ENCODE measurements at places on chromosomes 7 and 10.

DNA sequence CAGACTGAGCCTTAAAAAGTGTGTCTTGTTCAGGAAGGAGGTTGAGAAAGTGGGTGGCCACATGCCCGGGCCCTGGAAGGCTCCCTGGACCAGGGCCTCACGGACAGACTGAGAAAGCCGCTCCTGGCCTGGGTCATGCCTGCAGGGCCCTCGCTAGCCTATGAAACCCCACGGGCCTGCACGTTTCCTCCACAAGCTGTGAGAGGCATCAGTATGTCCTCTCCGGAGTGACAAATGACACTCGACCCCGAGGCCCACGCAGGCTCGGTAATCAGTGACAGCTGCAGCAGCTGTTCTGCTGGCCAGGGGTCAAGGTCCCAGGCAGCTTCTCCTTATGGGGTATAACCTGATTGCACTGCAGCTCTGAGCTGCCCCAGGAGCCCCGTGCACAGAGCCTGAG, 47.6 kb downstream of the ASB13 start:
- no peak overlapping the region for H3K27ac ChIP-seq
- peaks cover 19% of the 10 kb centered on the region for H3K4me1 ChIP-seq
- DNase-seq = no peak
- H3K4me3 ChIP-seq = no peak overlapping the region

- no peak overlapping the region for H3K4me3 ChIP-seq
- H3K27ac ChIP-seq = no peak overlapping the region
- no peaks in the 10 kb centered on the region for H3K36me3 ChIP-seq
- no peak for DNase-seq
- H3K4me1 ChIP-seq = peaks cover 8% of the 10 kb centered on the region
Observed at GRCh38 chr7:50473531-50473930, 23.4 kb upstream of the FIGNL1 start.

DNA sequence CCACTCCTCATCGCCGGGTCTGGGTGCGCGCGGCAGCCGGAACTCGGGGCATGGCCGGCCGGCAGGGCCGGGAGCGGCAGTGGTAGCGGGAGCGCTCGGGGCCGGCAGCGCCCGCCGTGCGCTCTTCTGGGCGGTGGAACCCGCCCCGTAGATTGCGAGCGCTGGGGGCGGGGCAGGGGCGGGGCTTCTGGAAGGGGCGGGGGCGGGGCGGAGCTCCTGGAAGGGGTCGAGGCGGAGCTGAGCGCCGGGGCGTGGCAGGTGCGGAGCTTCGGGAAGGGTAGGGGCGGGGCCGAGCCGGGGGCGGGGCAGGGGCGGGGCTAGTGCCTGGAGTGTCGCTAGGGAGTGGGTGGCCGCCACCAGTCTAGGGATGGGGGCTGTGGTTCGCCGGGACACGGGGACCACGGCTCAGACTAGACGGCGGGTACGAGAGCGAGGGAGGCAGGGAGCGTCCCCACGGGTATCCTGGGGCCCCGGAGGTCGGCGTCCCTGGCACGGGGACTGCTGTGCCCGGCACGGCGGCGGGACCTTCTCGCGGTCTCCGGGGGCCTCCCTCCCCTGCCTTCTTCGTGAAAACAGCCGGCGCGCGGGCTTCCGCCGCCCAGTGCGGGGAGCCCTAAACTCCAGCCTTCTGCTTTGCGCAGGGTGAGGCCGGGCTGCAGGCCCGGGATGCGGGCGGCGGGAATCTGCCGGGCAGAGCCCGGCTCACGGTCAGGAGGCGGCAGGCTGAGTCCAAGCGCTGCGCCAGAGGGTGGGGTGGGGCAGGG, at the start of gene STK32C:
Gene STK32C (minus strand): TSS at position 128 of the 764 bp plus-strand sequence. CDS start 117 bp downstream, at position 11.
- H3K27me3 ChIP-seq = peaks cover 22% of the 10 kb centered on the region
- DNase-seq = peak; percentile 88
- peak within 1 kb of the TSS; percentile 85 for H3K4me3 ChIP-seq
- H3K27ac ChIP-seq = no peak within 1 kb of the TSS

DNA sequence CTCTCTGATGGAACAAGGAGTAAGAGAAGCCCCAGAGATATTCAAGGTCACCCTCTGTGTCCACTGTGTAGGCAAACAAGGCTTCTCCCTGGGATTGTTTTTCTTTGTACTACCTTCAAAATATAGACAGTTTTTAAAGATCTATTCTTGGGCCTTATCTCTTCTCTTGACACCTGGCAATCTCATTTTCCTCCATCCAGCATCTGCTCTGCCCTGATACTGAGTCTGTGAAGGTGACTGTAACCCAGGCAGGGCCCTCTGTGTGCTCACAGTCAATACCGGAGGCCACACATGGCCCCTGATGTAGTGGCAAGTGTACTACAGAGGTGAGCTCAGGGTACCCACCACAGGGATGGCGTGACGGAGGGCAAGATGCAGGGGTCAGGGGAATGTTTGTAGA, 221.1 kb downstream of the SNX10 start:
- H3K4me3 ChIP-seq = no peak overlapping the region
- no peak for DNase-seq
- no peak overlapping the region for H3K27ac ChIP-seq
- H3K36me3 ChIP-seq = no peaks in the 10 kb centered on the region
- H3K4me1 ChIP-seq = peaks cover 6% of the 10 kb centered on the region
- H3K27me3 ChIP-seq = peaks cover 22% of the 10 kb centered on the region

GRCh38 chr7:19099194-19099593, 18.2 kb downstream of the TWIST1 start:
- no peaks in the 10 kb centered on the region for H3K4me1 ChIP-seq
- H3K36me3 ChIP-seq = no peaks in the 10 kb centered on the region
- DNase-seq = no peak
- H3K27me3 ChIP-seq = no peaks in the 10 kb centered on the region
- H3K27ac ChIP-seq = no peak overlapping the region
- H3K4me3 ChIP-seq = no peak overlapping the region

GRCh38 chr10:24664991-24665390, 58.7 kb downstream of the ARHGAP21 start:
- H3K27ac ChIP-seq = no peak overlapping the region
- peaks cover 66% of the 10 kb centered on the region for H3K36me3 ChIP-seq
- no peaks in the 10 kb centered on the region for H3K27me3 ChIP-seq
- DNase-seq = no peak
- no peaks in the 10 kb centered on the region for H3K4me1 ChIP-seq

GRCh38 chr10:15747632-15748031, 27.9 kb upstream of the ITGA8 start:
- H3K4me3 ChIP-seq = no peak overlapping the region
- no peak for DNase-seq
- no peak overlapping the region for H3K27ac ChIP-seq
- H3K4me1 ChIP-seq = no peaks in the 10 kb centered on the region
- peaks cover 11% of the 10 kb centered on the region for H3K27me3 ChIP-seq

DNA sequence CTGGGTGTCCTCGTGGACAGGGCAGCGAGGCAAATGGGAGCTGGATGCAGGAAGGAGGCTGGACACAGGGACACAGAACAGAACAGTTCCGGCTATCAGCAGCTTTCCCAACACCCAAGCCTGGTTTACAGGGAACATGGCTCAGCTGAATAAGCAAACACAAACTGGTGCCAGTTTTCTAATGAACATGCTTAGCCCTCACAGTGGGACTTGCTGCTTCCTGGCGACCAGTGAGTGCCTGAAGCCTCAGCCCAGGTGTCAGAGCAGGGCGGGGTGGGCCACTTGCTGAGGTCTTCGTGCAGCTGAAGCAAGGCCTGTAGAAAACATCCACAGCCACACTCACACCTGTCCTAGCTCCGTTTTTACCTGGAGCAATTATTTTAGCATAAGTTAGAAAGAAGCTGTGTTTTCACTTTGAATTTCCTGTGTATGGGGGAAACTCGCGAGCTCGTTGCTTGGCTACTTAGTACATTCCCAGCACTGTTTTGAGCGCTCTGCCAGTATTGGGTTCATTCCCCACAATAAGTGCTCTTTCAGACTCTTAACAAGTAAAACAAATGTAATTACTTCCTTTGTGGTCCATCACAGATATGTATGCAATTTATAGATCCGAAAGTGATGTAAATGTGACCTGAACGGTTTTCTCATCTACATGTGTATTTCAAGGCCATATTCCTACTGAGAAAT, 261.2 kb upstream of the SHH start:
- no peaks in the 10 kb centered on the region for H3K36me3 ChIP-seq
- H3K27ac ChIP-seq = no peak overlapping the region
- no peaks in the 10 kb centered on the region for H3K27me3 ChIP-seq
- no peak overlapping the region for H3K4me3 ChIP-seq
- DNase-seq = no peak
- H3K4me1 ChIP-seq = no peaks in the 10 kb centered on the region

- H3K27me3 ChIP-seq = no peaks in the 10 kb centered on the region
- H3K4me1 ChIP-seq = no peaks in the 10 kb centered on the region
- no peak for DNase-seq
- H3K27ac ChIP-seq = no peak overlapping the region
- no peak overlapping the region for H3K4me3 ChIP-seq
- H3K36me3 ChIP-seq = no peaks in the 10 kb centered on the region
Observed at GRCh38 chr7:36459236-36459960, 69.7 kb downstream of the ANLN start.

- H3K4me1 ChIP-seq = peaks cover 1% of the 10 kb centered on the region
- H3K27ac ChIP-seq = peak overlapping the region; percentile 20
- no peak overlapping the region for H3K4me3 ChIP-seq
- H3K27me3 ChIP-seq = no peaks in the 10 kb centered on the region
Observed at GRCh38 chr10:69201045-69201444, 19.1 kb upstream of the HKDC1 start.

- no peak overlapping the region for H3K27ac ChIP-seq
- no peak for DNase-seq
- no peaks in the 10 kb centered on the region for H3K4me1 ChIP-seq
Observed at GRCh38 chr7:144671429-144671828, 164.4 kb downstream of the TPK1 start.

DNA sequence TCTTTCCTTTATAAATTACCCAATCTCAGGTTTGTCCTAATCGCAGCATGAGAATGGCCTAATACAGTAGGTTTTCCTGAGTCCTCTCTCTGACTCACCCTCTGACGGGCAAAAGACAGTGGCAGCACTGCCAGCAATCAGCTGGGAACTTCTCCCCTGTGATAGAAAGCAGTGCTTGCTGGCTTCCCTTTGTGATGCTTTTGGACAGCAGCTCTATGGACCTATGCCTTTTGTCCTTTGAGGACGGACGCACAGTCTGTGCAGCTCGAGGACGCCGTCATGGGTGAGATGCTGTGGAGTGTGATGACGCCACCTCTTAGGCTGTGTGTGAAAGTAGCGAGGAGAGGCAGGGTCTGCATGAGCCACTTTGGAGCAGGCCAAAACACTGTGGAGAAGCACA, 68.8 kb downstream of the KIAA1217 start:
- H3K36me3 ChIP-seq = no peaks in the 10 kb centered on the region
- H3K27ac ChIP-seq = no peak overlapping the region
- H3K4me3 ChIP-seq = no peak overlapping the region
- no peaks in the 10 kb centered on the region for H3K27me3 ChIP-seq

DNA sequence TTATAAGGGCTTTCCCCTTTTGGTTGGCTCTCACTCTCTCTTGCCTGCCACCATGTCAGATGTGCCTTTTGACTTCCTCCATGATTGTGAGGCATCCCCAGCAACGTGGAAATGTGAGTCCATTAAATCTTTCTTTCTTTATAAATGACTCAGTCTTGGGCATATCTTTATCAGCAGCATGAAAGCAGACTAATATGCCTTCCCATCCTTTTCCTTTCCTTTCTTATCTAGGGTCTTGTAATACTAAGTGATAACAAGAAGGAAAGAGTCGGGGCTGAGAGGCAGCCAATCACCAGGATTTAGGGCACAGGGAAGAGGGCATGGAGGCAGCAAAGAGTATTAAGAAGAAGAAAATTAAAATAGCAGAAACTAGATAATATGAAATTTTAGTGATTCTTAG, 62.0 kb upstream of the JCAD start:
- no peaks in the 10 kb centered on the region for H3K4me1 ChIP-seq
- H3K27me3 ChIP-seq = peaks cover 8% of the 10 kb centered on the region
- no peak overlapping the region for H3K4me3 ChIP-seq
- H3K27ac ChIP-seq = no peak overlapping the region
- no peak for DNase-seq

GRCh38 chr7:100088095-100088620, 611 bp upstream of the COPS6 start:
- H3K27ac ChIP-seq = peak overlapping the region; percentile 33
- peaks cover 8% of the 10 kb centered on the region for H3K4me1 ChIP-seq
- H3K36me3 ChIP-seq = peaks cover 29% of the 10 kb centered on the region
- peak overlapping the region; percentile 85 for H3K4me3 ChIP-seq
- DNase-seq = no peak

DNA sequence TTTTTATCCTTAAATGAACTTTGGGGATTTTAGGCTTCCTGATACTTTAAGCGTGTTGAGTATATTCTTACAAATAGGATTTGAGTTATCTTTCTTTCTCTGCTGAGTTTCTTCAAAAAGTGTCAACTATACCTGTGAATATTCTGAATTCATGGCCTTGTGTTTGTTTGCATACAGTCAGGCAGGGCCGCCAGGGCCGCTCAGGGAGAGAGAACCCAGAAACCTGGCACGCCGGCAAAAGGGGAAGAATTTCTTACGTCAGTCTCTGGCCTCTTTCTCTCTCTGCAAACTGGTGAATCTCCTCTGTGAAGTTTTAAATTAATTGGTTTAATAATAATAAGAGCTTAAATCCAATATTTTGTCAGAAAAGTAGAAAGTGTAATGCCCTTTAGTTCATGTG, 29.3 kb upstream of the BNIP3 start:
- no peaks in the 10 kb centered on the region for H3K4me1 ChIP-seq
- peaks cover 3% of the 10 kb centered on the region for H3K27me3 ChIP-seq
- DNase-seq = no peak
- no peaks in the 10 kb centered on the region for H3K36me3 ChIP-seq

DNA sequence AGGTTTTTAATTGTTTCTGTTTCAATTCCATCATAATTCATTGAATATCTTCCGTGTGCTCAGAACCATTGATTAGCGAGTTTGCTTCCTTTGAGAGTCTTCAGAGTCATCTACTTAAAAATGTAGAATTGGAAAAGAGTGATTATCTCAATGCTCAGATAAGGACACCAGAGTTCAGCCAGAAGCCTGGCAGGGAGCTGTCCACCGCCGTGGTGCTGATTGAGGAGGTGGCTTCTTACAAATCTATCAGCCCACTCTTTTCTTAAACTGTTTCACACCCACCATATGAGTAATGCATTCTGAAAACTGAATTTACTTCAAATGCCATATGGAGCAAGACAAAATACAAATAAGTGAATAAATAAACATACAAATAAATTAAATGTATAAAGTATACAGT, 79.3 kb downstream of the INSYN2A start:
- H3K36me3 ChIP-seq = peaks cover 25% of the 10 kb centered on the region
- H3K27me3 ChIP-seq = no peaks in the 10 kb centered on the region
- H3K27ac ChIP-seq = no peak overlapping the region
- DNase-seq = peak; percentile 62
- no peaks in the 10 kb centered on the region for H3K4me1 ChIP-seq
- no peak overlapping the region for H3K4me3 ChIP-seq

GRCh38 chr10:12419262-12419847, 70.0 kb downstream of the CAMK1D start:
- no peaks in the 10 kb centered on the region for H3K27me3 ChIP-seq
- peak overlapping the region; percentile 90 for H3K27ac ChIP-seq
- peak; percentile 99 for DNase-seq
- peak overlapping the region; percentile 2 for H3K4me3 ChIP-seq

- no peaks in the 10 kb centered on the region for H3K27me3 ChIP-seq
- no peaks in the 10 kb centered on the region for H3K36me3 ChIP-seq
- no peak overlapping the region for H3K4me3 ChIP-seq
- H3K27ac ChIP-seq = no peak overlapping the region
- peak; percentile 50 for DNase-seq
Observed at GRCh38 chr7:151684408-151685175, 164.9 kb upstream of the RHEB start.

GRCh38 chr7:131897790-131898165, 341.4 kb upstream of the PODXL start:
- peaks cover 3% of the 10 kb centered on the region for H3K4me1 ChIP-seq
- H3K27ac ChIP-seq = no peak overlapping the region
- H3K36me3 ChIP-seq = no peaks in the 10 kb centered on the region
- no peak overlapping the region for H3K4me3 ChIP-seq
- no peaks in the 10 kb centered on the region for H3K27me3 ChIP-seq

Measured in mesenchymal stem cell (in vitro differentiated cells and primary cell).